ENCODE measurements at places on chromosomes 12 and 14. TPM values are rescaled to one million over a fixed set of nuclear protein-coding genes. Genes with fewer than 3 reads are reported as not detected.

The ATG14 gene
- total RNA-seq: 11.1 TPM

The MUCL1 gene
- total RNA-seq: not detected

The CLEC4A gene
- total RNA-seq: under 0.01 TPM

The ACOT6 gene
- not detected for total RNA-seq

All from placental epithelial cell (primary cell).